ENCODE measurements at places on chromosomes 6 and 20.
A peak's percentile ranks its signal among the peaks of the same experiment; 100 is the strongest.

DNA sequence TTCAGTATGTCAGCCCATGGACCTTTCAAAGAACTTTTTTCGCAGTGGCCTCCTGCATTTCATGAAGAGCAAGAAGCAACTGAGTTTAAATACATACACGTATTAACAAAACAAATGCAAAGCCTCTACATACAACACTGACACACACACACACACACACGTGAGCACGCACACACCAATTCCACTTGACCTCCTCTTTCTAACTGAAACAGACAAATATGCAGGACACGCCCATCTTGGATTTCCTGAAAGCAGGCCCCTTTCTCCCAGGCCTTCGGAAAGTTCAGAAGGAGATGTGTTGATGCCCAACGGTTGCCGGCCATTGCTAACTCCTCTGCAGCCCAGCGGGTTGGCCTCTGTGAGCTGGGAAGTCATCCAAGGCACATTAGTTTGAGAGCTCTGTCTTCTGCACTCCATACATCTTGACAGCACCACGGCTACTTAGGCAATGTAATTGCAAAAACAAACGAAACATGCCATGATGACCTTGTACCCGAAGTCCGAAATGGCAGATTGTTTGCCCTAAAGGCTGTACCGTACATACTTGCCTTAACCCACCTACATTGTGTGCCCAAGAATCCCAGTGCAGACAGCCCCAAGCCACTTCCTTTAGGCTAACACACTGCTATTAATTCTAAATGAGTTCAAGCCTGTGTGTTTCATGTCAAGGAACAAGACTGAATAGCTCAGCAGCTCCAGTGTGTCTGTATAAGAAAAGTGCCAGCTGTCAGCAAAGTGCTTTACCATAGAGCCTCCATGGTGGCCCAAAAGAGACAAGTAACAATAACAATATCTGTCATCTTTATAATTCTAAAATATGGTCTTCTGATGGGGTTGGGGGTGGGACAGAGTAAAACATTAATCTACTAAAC is 138.8 kb upstream of the RNF217 start:
- no peak for DNase-seq

DNA sequence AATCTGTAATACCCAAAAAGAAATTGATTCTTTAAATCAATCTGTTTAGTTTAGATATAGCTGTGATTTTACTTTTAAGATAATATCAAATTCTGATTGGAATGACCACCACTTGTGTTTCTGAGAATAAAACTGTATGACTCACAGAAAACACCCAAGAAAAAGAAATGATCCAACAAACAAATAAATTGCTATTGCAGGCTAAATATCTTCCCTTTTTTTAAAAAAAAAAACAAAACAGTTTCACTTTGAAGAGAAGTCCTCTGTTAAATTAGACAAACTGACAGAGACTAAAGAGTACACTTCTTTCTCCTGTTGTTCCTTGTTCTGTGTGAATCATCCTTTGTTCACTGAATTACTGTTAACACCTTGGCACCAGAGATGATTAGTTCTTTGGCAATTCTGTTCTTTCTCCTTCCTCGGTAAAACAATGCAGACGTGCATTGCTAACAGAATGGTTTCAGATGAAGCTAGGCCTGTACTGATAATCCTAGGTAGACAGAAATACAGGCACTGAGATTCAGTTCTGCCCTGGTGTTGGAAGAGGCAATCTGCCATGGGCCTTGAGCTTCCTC is 895.2 kb upstream of the CITED2 start:
- no peak for DNase-seq

GRCh38 chr6:141988327-141988726 is 144.4 kb upstream of the GJE1 start:
- no peak for DNase-seq

DNA sequence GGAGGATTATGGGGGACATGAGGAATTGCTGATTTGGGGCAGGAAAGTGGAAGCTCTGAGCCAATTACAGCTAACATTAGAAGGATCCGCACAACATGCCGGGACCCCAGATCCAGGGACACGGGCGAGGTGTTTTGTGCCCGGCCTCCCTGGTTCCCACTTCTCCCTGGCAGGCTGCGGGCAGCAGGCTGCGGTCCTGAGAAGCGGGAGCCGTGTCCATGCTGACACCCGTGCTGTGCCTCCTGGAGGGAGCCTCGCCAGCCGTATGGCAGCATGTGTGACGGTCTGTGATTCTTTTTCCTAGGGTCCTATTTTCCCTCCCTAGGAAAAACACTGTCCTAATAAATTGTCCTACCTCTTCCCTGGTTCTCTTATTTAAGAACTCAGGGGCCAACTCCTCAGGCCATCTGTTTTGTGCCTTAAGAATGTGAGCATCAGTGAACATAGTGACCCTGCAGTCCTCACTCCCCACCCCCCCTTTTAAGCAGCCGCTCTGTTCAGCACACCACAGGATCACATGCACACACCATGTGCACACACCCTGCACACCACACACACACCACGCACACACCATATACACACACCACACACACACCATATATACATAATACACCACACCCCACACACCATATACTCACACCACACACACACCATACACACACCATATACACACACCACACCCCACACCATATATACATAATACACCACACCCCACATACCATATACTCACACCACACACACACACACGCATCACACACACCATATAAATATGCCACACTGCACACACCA is 49.9 kb downstream of the DACT2 start:
- DNase-seq = no peak

GRCh38 chr20:59391975-59392374 is 91.6 kb downstream of the EDN3 start:
- no peak for DNase-seq

DNA sequence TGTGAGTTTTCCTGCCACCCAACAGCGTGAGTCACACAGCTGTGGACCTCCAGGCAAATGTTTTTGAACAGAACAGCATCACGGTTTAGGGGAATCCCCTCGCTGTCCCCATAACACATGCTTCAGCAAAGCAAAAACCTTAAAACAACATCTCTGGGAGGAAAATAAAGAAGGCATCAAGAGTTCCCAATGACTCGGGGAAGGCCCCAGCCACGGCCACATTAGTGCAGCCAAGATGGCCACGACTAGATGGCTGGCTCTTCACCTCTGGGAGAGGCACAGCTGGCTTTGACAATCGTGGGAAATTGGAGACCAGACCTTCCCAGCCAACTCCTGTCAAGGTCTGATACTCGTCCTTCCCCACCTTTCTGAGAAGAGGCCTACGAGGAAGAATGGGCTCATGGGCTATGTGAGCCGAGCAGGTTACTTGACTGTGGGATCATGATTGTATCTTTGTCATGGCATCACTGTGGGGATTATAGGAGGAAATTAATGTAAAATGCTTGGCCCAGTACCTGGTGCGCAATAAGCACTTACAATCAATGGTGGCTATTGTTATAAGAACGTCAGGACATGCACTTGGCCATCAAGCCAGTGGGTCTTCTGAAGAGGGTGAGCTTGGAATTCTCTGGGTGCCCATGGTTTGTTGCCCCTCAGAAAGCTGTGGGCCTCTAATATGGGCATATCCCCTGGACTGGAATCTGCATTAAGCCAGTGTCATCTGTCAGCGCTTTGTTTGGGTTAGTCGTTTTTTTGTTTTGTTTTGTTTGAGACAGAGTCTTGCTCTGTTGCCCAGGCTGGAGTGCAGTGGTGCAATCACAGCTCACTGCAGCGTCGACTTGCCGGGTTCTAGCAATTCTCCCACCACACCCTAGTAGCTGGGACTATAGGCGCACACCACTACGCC is 43.6 kb downstream of the FGD2 start:
- peak; percentile 79 for DNase-seq

DNA sequence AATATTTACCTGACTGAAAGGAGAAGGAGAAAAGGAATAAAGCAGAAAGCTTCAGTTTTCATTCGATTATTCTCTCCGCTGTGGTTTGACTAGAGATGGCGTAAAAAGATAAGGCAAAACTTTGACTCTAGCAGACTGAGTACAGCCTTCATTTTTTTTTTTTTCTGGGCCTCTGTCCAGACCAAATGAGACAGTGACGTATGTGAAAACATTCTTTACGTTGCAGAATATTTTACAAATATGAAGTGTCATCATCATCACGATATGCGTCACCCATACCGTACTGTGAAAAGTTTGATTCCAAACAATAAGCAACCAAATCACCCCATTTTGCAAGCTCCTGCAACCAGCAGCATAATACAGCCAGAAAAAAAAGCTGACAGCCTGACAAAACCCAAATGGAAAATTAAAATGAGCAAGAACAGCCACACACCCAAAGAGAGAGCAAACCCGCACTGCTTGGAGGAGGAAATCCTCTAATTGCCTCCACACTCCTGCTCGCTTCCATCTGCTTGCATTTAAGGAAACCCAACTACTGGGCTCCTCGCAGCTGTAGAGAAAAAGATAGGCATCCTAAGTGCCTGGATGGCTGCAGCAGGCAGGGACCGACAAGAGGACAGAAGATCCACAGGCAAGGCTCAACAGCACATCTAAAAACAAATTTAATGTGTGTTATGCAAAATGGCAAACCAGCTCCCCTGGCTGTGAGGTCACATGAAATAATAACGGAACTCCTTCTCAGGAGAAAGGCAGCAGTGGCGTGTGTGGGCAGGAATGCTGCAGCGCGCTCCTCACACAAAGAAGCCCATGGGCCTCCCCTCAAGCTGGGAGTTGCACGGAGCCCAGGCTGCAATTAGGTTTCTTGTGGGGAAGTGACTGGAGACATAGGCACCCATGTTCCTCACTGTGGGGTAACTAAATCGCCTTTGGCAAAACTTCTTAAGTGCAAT is 113.1 kb downstream of the FYN start:
- DNase-seq = no peak

DNA sequence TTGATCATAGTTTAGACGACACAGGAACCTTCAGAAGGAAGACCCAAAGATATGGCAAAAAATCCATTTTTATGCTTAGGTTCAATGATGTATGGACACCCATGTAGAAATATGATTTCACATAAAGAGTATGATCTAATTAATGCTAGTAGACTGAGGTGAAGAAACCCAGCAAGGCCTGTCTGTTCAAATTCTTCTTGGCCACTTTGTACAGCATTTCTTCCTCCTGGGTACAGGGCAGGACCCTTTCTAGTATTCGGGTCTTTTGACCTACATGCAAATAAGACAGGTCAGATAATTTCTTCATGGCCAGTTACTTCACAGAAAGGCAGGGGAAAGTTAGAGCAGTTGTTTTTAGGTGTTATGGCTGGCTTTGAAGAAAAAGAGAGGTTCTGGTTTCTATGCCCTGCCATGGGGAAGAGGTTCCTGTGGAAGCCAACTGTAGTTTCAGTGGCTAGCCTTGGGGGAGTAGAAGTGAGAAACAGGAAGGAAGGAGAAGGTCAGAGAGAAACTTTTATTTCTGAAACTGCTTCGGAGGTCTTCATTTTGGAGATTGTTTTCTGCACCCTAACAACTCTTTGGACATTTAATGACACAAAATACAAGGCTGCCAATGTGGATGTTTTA is 208.3 kb downstream of the PTPRK start:
- DNase-seq = no peak

- DNase-seq = no peak
These were observed 135.0 kb downstream of the FOXA2 start for GRCh38 chr20:22449188-22449973.

DNA sequence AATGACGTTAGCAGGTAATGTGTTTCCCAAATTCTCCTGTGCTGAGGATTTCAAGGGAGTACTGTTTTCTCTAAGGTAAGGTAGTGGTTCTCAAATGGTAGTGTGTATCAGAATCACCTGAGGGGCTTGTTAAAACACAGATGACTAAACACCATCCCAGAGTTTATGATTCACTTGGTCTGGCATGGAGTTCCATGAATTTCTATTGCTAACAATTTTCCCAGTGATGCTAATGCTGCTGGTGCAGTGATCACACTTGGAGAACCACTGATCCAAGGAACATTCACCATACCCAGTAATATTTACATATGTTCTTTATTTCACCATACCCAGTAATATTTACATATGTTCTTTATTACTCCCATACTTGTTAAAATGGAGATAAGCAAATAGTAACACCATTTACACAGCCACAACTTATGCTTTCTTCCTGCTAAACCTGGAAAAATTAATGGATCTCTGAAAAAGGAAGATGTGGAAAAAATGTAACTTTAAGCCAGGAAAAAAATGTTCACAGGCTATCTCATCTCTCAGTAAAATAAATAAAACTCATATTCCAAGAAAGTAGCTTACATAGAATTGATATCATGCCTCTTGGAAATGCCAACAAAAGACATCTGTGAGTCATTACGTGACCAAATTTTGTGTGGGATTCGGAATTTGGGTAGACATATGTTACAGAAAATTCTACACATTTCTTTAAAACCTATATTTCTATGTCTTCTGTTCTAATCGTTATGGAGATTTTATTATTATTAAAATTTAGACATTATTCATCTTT is 129.5 kb downstream of the MMUT start:
- DNase-seq = no peak

DNA sequence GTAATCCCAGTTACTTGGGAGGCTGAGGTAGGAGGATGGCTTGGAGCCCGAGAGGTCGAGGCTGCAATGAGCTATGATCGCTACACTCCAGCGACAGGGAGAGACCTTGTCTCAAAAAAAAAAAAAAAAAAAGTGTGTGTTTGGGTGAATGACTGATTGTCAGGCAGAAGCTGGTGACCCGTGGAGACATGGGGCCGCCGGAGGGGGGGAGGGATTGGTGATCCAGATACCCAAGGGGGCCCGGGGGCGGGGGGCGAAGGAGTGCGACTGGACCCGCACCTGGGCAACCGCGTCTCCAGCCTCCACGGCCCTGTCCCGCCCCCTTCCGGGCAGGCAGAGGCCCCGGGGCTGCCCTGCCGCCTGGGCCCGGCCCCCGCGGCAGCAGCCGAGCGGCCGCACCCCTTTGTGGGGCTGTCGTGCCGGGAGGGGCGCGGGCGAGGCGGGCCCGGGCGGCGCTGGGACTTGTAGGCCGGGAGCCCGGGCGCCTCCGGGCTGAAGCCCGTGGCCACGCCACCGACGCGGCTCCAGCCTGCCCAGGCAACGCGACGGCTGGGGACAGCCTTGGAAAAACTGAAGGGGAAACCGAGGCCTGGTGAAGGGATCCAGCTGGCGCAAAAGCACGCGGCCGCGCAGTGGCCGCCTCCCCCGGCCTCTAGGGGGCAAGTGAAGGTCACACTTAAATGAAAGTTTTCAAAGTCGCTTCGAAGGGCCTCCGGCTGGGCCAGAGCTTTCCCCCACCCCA is 2.1 kb upstream of the RBM38 start:
- peak; percentile 73 for DNase-seq

DNA sequence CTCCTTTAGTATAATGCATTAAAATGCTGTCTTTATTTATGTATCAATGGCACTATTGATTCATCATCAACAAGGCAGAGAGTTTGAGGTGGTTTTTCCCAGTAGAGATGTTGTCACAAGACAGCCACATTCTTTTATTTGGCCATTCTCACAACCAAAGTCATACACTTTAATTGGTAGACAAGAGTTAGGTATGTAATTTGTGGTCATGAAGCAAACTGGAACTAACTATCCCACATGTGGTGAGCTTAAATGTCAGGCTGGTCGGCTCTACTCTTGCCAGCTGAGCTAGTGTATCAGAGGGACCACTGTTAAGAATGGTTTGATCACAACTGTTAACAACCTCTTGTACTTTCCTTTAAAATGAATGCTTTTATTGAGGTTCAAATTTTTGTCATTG is 714.6 kb downstream of the CD109 start:
- no peak for DNase-seq

All from activated naive CD4-positive, alpha-beta T cell treated with anti-CD3 and anti-CD28 coated beads, Interleukin-2, amount 50 U/mL, for 16 hours (primary cell).